ENCODE measurements at places on chromosomes 1 and 21.

DNA sequence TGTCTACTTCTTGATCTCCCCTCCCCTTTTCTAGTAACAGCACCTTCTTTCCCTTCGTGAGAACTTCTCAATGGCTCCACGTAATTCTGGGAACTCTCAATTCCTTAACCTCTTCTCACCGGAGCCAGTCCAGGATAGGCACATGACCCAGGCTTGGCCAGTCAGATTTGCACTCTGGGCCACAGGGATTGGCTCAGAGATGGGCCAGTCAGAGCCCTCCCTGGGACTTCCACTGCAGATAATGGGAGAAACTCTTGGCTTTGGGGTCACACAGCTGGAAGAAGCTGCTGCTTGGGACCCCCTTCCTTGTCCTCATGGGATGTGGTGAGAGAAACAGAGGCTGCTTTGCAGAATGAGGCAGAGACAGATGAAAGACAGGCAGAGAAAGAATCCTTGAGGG lies 302.3 kb downstream of the PTPRU start:
- no peak for DNase-seq

DNA sequence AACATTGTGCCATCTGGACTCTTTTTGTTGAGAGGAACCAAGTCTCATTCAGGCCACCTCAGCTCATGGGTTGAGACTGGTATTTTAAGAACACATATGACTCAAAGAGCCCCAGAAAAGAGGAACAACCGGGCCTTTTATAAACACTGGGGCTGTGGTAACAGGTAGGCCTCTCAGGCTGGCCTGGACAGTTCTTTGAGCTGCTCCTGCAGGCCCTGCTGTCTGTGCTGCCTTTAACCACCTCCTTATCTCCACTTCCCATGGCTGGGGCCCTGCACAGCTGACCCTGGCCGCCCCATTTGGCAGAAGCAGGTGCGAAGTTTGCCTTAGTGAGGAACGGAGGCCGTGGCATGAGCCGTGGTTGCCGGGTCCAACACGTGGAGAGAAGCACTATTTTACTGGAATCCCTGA lies 163.3 kb downstream of the RHOU start:
- no peak for DNase-seq

DNA sequence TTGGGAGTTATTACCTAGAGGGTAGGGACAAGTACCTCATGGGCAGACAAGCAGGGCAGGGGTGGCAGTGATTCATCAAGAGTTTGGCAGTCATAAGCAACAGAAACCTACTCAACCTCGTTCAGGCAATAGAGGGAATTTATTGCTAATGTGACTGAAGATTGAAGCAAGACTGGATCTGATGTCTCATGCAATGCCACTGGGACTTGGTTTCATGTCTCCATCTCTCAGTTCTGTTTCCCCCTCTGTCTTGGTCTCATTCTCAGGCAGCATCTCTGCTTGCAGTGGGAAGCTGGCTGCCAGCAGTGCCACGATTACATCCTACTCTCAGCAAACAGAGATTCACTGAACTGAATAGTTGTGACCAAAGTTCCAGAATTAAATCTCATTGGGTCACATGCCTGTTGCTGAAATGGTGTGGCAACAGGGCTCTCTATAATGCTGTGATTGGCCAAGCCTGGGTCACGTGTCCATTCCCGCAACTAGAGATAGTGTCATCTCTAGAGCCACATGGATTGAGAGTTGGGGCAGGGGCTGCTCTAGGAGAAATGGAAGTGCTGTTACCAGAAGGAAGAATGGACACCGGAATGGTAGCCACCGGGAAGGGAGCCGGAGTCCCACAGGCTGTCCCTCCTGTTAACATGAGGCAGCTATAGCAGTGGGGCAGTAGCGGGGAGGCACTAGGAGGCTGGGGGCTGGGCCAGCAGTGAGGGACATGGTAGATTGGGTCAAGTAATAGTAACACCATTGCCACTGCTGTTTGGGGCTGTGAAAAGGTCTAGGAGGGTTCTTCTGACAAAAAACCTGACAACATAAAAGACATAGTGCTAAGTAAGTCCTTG lies 3.9 kb upstream of the CDC42 start:
- no peak for DNase-seq

GRCh38 chr1:168867941-168868634 lies 139.1 kb upstream of the DPT start:
- no peak for DNase-seq

- no peak for DNase-seq
Measured at GRCh38 chr1:10869933-10870332, 73.5 kb upstream of the CASZ1 start.

DNA sequence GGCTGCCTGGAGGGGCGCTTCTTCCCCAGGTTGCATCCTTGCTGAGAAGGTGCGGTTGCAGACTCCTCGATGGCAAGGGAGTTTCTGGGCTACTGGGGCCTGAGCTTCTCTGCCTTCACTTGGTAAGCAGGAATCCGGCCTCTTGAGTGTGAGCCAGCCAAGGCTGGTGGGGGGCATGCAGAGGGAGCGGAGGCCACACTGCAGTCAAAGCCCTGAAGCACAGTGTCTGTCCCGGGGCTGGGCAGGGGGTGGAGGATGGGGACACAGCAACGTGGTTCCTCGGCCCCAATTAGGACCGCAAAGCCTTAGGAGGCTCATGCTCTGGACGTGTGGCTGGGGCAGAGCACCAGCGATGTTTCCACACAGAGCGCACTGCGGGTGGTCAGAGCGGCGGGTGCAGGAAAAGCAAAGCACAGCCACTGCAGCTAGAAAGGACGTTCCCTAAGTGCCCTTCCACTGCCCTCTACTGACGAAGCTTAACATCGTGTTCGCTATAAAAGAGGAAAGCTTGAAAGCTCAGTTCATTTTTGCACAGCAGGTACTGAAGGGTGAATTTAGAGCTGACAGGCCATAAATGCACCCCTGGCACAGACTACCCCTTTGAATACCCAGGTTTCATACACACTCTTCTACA lies 60.7 kb upstream of the COG2 start:
- no peak for DNase-seq

GRCh38 chr1:204684571-204685235 lies 835 bp downstream of the LRRN2 start:
- peak; percentile 14 for DNase-seq

DNA sequence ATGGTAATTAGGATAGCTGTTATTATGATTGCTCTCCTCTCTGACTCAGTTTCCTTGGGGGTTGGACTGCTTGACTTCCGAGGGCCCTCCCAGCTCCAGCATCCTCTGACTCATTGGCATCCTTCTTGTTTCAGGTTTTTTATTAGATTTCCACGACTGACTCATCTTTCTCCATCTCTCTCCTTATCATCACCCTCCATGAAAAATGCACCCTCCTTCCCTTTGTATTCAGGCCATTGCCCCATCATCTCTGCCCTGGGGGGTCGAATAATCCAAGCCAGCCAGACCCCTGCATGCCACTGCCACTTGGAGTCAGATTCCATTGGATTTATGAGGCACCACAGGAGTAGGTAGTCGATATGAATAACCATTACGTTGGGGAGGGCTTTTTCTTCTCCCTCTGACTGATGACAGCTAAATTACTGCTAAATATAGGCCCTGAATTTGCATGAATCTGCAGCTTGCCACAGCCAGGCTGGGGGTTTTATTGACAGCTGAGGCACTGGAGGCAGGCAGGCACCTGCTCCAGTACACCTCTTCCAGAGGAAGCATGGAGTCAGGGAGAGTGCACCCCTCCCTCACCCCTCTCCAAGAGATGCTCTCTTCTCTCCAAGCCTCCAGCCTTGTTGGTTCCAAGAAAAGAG lies 91.7 kb downstream of the C1orf94 start:
- no peak for DNase-seq

- no peak for DNase-seq
Measured at GRCh38 chr1:206703661-206704060, 19.0 kb downstream of the MAPKAPK2 start.

GRCh38 chr1:178407655-178408054 lies 89.1 kb downstream of the CLEC20A start:
- no peak for DNase-seq

- DNase-seq = no peak
Measured at GRCh38 chr1:150076066-150076465, 8.5 kb downstream of the VPS45 start.

GRCh38 chr1:85001742-85002141 lies 4.8 kb upstream of the MCOLN2 start:
- DNase-seq = no peak
